ENCODE measurements at places on chromosomes 13 and 19. TPM values are rescaled to one million over a fixed set of nuclear protein-coding genes. Genes with fewer than 3 reads are reported as not detected.
A peak's percentile ranks its signal among the peaks of the same experiment; 100 is the strongest.

Gene SLC46A3
- total RNA-seq = 48.5 TPM

Gene LILRB5
- total RNA-seq = 0.80 TPM

DNA sequence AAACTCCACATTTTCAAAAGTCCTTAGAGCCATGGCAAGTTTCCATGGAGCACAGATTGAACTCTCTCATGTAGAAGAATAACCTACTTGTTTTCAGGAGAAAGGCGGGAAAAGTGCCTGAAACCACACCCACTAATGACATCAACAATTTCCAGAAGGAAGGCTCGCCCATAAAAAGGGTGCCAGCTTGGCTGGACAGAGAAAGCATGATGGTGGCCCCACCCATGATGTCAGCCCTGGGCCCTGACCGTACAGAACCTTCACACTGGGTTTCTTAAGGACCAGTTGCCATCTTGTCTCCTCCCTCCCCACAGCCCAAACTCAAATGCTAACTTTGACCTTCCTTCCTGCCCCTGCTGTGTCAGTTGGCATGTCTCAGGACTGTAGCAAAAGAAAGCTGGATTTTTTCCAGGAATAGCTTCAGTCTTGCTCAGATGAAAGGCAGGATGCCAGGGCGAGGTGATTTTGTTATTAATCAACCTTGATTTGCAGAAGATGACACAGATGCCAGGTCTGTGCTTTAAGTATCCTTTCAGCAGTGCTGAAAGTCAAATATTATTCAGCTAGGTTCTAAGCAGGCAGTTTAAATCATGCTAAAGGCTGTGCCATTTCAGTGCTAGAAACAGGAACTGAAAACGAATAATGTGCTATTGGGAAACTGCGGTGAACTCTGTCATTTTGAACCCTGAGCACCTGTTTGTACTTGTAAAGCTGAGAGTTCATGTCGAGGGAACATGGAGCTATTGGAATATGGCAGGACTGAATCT, 89.5 kb upstream of the RFC3 start:
- DNase-seq = no peak

DNA sequence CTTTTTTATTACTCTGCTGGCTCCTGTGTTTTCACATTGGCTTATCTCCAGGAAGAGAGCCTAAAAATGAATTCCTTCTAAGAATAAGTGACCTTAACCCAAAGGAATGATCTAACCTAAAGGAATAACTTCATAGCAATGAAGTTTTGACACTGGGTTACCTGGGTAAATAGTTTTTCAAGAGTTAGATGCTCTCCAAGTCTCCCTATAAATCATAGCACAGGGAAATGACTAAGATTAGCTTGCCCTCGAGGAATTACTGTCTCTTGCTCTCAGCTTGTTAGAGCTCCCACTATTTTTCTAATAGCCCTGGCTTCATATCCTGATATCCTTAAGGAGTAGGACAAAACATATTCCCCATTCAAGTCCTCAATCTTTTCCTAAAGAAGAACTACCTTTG, 66.3 kb downstream of the SPRY2 start:
- no peak for DNase-seq

Gene PRTN3
- total RNA-seq = not detected

GRCh38 chr13:21458451-21458812, 671 bp downstream of the ZDHHC20 start:
- peak; percentile 69 for DNase-seq

GRCh38 chr13:79386125-79386826, 19.8 kb downstream of the RBM26 start:
- DNase-seq = no peak

- no peak for DNase-seq
Observed at GRCh38 chr13:114309806-114310410, 4.4 kb upstream of the CHAMP1 start.

Gene NPAS1
- 0.20 TPM for total RNA-seq

DNA sequence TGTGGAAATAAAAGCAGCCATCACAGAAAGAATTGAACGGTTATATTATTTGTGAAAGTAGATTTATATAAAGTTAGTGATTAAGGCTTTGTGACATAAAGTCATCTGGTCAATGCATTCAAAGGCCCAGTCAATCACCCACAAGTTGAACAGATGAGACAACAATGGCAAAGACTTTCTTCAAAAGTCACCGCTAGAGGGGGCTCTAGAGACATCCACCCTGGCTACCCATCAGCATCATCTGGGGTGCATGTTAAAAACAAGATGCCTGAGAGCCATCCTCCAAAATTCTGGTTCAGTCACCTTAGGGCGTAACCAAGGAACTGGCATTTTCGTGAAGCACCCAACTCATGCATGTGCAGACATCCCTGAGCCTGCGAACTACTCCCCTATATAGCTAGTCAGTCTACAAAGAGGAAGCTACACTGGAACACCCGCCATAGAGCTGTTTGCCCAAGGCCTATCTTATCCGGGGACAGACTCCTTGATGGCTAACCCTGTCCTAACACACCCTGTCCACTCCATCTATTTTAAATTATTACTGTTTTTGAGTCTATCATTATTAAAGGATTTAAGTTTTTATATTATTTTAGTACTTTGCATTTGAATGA, 970.5 kb downstream of the UQCRFS1 start:
- DNase-seq = peak; percentile 30

All from hepatocyte (in vitro differentiated cells).